A549 (cell line): ENCODE measurements at places on chromosomes 5 and 9. TPM values are rescaled to one million over a fixed set of nuclear protein-coding genes. Genes with fewer than 3 reads are reported as not detected.

CATSPER3 gene
- polyA plus RNA-seq, result 0.22 to 0.62 TPM (median 0.41 TPM) in 3 replicates

LCN12 gene
- polyA plus RNA-seq, result 2.8 to 3.6 TPM (median 3.0 TPM) in 3 replicates

UNC5A gene
- 0.07 to 0.17 TPM (median 0.14 TPM) in 3 replicates for polyA plus RNA-seq

UBAP2 gene
- 29.5 to 32.9 TPM (median 30.0 TPM) in 3 replicates for polyA plus RNA-seq

FOXD4L3 gene
- 0.06 to 0.12 TPM (median 0.07 TPM) in 3 replicates for polyA plus RNA-seq

PCDHGC3 gene
- 4.9 to 5.3 TPM (median 5.2 TPM) in 3 replicates for polyA plus RNA-seq
